ENCODE measurements at places on chromosomes 5 and 9.
A peak's percentile ranks its signal among the peaks of the same experiment; 100 is the strongest.

DNA sequence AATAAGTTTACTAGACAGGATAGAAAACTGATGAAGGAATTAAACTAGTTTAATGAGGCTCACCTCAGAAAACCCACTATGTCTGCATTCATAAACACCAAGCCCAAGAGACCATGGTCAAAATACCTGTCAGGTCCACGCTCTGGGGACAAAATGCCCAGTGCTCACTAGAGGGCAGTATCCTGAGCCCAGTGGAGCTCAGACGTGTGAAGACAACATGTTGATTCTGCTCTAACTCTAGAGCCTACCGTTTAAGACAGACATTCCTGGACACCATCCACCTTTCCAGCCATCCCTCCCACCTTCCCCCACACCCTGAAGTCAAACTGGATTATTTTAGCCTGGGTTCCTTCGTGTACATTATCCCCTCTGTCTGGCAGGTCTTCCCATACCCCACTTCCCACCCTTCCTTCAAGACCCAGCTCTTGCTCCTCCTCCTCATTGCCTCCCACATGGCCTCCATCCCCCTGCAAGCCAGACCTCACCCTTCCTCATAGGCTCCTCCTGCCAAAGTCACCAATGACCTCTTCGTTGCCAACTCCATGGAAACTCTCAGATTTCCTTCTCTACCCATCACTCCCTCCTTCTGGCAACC lies 142.3 kb upstream of the FSTL4 start:
- DNase-seq = no peak

DNA sequence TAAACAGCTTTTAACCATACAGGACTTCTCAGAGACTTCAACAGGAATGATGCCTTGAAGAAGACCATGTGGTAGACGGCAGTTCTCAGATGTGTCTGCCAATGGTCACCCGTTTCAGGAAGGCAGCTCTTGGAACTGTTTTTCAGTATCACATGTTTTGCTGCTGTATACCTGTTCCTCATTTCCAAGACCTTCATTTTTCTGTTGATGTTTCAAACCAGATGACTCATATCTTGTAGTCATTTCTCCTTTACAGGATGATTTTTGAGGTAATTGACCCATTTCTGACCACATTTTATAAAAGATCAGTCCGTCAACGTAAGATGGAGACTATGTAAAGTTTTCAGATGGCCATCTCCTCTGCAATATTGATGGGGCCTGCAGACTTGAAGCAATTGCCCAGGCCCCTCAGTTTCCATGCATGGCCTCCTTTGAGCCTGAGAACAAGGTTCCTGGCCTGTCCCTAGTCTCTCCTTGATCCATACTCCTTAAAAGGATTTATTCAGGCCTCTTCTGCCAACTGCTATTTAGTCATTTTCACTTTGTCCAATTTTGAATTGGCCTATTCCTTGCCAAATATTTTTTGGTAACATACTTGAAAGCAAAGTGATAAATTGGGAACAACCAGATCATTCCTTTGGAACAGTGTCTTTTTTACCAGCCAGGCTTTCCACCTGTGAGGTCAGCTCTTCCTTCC lies 128.6 kb downstream of the PDZD2 start:
- DNase-seq = no peak

- no peak for DNase-seq
Measured at GRCh38 chr5:67073045-67073680, 123.4 kb downstream of the CD180 start.

DNA sequence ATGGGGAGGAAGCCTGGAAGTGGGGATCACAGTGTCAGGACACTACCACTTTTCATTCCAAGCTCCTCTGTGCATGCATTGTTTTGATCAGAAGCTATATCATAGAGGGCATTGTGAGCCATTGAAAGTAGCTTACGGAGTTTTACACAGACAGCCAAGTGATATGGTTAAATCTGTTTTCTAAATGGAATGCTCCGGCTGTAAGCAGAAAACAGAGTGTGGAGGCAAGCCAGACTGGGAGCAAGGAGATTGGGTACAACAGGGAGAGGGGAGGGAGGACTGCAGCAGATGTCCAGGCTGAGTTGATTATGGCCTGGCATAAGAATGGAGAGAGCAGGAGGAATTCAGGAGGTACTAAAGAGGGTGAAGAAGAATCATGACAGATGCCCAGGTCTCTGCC lies 15.5 kb upstream of the SOWAHA start:
- no peak for DNase-seq

DNA sequence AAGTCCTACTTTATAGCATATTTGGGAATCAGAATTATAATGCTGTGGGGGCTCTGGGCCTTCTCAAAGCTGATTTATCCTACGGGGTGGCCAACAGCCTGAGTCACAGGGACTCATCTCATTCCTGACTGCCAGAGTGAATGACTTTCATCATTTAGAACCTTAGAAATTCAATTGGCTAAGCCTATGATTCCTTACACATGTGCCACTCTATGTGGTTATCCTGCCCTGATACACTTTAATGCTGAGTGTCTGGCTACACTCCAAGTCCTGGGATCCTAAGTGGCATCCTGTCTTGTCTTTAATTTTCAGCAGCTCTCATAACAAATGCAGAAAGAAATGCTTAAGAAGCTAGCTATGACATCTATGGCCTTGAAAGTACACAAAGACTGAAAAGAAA lies 75.2 kb upstream of the FREM1 start:
- no peak for DNase-seq

GRCh38 chr9:134642385-134643181 lies 980 bp downstream of the COL5A1 start:
- DNase-seq = peak; percentile 83

Measured in left hindlimb (tissue), 1 donor.